Vagina (tissue), 2 donors: ENCODE measurements at places on chromosomes 16 and 17.

GRCh38 chr17:6011206-6011605, 59.0 kb upstream of the WSCD1 start:
- no peak for DNase-seq

GRCh38 chr17:7841915-7842379, 7.9 kb downstream of the KDM6B start:
- no peak for DNase-seq

DNA sequence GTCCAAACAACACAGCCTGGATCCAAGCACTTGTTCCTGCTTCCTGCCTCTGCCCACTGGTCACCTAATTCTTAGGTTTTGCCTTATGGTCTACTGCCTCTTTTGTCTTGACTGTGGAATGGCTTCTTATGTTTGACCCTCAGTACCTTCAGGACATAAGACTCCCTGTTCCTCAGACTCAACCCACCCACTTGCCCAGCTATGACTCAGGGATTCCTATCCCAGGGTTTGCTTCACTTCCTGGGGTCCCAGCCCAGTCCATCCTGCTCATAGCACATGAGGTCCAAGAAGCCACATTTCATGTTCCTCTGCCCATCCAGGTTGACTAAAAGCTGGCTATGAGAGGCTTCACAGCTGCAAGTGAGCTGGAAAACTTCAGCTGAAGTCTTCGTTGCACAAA, 320.9 kb upstream of the CDH5 start:
- DNase-seq: no peak

DNA sequence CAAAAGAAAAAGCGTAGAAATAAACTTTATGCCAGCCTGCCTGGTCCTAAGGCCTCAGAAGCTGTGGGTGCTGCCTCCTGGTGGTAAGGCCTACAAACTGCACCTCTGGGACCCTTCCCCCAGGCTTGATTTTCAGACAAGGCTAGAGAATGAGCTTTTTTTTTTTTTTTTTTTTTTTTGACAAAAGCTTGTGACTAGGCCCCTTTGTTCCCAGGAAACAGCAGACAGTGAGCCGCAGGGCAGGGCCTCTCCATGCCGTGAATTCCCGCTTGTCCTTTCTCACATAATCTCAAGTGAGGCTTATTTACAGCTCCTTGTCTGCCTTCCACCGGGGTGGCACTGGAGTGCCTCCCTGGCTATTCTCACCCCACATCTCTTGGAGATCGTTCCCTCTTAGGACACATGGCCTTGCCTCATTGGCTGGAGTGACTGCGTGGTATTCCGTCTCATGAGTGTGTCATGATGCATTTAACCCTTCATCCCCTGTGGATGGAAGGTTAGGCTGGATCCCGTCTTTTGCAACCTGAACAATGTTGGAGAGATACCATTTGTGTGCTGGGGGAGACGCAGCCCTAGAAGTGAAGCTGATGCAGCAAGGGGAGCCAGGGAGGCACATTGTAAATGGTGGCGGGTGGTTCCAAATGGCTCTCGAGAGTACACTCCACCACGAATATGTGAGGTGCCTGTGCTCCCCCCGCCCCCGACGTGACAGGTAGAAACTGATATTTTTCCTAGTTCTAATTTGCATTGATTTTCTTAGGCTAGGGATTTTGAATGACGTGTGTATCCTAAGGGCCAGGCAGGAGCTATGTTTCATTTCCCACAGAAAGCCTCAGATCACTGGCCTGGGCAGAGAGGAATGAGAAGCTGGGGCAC, 49.6 kb downstream of the USP22 start:
- no peak for DNase-seq

GRCh38 chr17:57397402-57397801, 141.1 kb downstream of the MSI2 start:
- no peak for DNase-seq

DNA sequence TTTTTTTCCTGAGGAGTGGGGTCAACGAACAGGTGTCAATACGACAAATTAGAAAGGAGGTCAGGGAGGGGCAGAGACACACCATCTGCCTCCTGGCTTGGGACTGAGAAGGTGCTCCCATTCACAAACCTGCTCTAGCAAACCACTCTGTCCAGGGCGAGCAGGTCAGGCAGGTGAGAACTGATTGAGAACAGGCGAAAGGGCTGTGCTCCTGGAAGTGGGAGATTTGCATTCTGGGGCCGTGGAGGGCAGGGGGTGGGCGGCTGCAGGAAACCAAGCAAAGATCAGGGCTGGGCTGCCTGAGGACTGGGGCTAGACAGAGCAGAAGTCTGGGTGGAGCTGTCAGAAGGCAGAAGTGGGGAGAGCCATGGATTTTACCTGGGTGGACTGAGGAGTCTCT, 98.9 kb upstream of the NLRP1 start:
- DNase-seq: no peak

DNA sequence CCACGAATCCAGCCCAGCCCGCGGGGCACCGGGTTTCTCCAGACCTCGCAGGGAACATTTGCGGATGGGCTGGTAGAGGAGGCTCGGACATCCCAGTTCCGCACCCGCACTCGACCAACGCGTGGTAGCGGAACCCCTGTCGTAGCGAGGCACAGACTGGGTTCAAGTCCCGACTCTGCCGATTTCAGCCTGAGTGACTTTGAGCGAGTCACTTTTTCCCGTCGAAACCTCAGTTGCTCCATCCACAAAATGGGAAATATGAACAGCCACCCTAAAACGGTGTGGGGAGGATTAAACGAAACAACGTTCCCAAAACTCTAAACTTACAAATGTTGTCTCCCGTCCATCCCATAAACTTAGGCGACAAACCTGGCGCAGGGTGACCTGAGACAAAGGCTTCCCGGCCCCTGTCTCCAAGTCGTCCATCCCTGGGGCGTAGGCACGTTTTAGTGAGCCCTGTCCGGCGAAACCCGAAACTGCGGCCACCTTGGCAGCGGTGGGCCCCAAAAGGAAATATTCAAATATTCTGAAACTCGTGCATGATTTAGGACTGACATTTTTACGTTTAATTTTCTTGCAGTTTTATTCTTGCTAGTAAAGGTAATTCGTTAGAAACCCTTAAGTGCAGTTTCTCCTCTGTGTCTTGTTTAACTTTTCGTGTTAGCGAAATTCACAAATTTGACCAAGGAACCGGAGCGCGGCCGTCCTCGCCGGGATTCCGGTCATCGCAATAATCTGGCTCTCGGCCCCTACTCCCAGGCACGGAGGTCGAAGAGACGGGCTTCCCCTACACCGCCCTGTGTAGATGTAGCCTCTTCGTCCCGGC, 1.9 kb upstream of the MLLT6 start:
- DNase-seq: no peak

DNA sequence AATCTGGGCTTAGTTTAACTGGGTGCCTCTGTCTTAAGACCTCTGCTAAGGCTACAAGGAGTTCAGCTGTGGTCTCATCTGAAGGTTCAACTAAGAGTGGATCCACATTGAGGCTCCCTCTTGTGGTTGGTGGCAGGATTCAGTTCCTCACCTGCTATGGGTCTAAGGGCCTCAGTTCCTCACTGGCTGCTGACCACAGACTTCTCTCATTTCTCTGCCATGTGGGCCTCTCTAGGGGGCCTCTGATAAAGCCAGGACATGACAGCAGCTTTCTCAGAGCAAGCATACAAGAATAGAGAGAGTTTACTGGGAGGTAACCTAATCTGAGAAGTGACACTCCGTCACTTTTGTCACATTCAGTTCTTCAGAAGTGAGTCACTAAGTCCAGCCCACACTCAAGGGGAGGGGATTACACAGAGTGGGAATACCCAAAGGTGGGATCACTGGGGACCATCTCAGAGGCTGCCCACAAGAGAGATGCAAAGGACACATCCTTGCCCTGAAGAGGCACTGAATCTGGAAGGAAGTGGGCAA, 19.2 kb upstream of the ABAT start:
- no peak for DNase-seq

DNA sequence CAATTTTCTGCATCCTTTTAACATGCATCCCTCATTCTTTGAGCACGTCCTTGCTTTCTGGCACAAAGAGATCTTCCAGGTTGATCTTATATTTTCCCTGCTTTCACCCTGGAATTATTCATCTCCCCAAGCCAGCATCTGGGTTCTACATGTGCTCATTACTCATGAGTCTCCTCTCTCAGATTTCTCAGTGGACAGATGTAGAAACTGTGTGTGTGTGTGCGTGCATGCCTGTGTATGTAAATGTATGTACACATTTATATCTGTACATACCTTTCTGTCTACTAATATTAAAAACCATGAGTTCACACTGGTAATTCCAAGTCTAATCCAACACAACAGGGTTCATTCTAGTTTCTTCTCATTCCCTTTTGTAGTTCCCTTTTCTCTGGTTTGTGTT, 41.9 kb upstream of the NSRP1 start:
- no peak for DNase-seq

DNA sequence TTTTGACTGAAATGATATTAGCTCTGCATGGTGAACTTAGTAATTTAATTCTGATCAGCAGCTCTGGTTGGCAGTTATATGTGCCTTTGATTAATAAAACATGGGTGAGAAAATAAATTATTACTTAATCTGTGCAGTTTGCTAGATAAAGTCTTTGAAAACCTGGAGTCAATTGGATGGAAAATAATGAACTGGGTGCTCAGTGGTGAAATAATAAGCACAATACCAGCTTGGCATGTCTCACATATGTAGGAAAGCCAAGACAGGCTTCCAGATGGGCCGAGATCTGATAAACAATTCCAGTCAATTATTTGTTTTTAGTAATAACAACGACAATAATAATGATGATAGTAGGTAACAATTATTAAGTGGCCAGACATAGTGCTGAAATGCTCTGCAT, 326.7 kb downstream of the CDH13 start:
- DNase-seq: no peak

DNA sequence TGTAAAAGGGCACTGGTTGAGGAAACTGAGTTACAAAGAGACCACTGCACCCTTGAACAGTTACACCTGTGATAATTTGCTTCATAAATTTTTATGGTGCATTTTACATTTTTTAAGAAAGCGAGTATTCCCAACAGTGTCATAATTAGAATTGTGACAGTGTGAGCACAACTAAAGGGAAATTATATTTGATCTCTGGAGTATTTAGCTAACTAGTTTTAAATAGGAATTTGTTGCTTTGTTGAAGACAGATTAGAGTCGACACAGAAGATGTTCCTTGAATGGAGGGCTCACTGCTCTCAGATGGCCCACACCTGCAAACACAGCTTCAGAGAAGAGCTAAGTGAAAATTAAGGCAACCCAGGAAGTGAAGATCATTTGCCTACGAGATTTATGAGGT, 555.0 kb upstream of the GOT2 start:
- no peak for DNase-seq

GRCh38 chr16:53821487-53821886, 117.5 kb downstream of the FTO start:
- no peak for DNase-seq

DNA sequence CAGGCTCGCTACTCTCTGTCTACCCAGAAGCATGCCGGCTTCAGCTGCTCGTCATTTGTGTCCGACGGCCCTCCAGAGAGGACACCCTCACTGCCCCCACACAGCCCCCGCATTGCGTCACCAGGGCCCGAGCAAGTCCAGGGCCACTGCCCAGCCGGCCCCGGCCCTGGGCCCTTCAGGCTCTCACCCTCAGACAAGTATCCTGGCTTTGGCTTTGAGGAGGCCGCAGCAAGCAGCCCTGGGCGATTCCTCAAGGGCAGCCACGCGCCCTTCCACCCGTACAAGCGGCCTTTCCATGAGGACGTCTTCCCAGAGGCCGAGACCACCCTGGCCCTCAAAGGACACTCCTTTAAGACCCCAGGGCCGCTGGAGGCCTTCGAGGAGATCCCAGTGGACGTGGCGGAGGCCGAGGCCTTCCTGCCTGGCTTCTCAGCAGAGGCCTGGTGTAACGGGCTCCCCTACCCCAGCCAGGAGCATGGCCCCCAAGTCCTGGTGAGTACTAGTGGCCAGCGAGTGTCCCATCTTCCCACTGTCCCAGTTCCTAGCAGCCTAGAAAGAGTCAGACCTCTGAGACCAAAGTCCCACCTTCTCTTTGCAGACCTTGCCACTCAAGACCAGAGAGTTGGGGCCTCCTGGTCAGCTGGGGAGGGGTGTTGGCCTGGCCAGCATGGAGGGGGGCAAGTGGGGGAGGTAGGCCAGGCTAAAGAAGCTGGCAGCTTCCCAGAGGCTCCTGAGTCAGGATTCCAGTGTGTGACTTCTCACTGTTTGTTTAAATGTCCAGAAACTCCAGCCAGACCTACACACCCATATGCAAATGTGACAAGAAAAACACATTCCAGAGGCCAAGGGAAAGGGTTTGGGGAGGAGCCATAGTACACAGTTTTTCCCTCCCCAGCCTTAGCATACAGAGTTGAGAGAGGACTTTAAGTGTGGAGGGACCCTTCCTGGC, 18.6 kb downstream of the FOXN1 start:
- DNase-seq: no peak

DNA sequence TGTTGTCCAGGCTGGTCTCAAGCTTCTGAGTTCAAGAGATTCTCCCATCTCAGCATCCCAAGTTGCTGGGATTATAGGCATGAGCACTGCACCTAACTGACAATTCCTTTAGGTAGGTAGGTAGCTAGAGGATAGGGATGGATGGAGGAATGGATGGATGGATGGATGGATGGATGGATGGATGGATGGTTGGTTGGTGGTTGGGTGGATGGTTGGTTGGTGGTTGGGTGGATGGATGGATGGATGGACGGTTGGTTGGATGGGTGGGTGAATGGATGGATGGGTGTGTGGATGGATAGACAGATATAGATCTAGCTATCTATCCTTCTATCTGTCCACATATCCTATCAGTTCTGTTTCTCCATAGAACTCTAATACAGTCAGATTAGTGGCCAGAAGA, 19.3 kb upstream of the ADCY9 start:
- no peak for DNase-seq

DNA sequence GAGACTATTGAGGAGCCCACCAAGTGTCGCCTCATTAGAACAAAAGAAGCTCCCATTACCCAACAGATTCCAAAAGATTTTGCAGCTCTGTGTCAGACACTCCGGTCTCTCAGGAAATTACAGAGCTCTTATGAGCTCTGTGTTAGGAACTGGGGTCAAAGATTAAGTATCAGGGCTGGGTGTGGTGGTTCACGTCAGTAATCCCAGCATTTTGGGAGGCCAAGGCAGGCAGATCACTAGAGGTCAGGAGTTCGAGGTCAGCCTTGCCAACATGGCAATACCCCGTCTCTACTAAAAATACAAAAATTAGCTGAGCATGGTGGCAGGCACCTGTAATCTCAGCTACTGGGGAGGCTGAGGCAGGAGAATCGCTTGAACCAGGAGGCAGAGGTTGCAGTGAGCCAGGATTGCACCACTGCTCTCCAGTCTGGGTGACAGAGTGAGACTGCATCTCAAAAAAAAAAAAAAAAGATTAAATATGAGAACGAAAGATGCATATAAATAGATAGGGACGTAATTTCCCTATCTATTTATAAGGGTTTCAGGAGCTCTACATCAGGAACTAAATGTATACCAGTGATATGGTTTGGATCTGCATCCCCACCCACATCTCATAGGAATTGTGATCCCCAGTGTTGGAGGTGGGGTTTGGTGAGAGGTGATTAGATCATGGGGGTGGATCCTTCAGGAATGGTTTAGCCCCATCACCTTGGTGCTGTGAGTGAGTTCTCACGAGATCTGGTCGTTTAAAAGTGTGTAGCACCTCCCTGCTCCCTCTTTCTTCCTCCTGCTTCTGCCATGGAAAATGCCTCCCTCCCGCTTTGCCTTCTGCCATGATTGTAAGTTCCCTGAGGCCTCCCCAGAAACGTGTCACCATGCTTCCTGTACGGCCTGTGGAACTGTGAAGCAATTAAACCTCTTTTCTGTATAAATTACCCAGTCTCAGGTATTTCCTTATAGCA, 111.4 kb downstream of the PRKCA start:
- no peak for DNase-seq
